ENCODE measurements at places on chromosomes 4 and X.

GRCh38 chr4:119510395-119511149 is 118.0 kb downstream of the PDE5A start:
- DNase-seq = no peak

- no peak for DNase-seq
These were observed 301.7 kb upstream of the CPEB2 start for GRCh38 chr4:14700544-14700943.

GRCh38 chrX:13419918-13420317 is 100.1 kb upstream of the ATXN3L start:
- DNase-seq = no peak

- no peak for DNase-seq
These were observed 97.6 kb upstream of the ARSJ start for GRCh38 chr4:114076899-114077570.

Data from iPS-NIHi11 (cell line).